Femur (tissue), 1 donor: ENCODE measurements at places on chromosomes 6 and 20.

GRCh38 chr6:18432180-18432579, 45.0 kb downstream of the RNF144B start:
- DNase-seq = no peak

DNA sequence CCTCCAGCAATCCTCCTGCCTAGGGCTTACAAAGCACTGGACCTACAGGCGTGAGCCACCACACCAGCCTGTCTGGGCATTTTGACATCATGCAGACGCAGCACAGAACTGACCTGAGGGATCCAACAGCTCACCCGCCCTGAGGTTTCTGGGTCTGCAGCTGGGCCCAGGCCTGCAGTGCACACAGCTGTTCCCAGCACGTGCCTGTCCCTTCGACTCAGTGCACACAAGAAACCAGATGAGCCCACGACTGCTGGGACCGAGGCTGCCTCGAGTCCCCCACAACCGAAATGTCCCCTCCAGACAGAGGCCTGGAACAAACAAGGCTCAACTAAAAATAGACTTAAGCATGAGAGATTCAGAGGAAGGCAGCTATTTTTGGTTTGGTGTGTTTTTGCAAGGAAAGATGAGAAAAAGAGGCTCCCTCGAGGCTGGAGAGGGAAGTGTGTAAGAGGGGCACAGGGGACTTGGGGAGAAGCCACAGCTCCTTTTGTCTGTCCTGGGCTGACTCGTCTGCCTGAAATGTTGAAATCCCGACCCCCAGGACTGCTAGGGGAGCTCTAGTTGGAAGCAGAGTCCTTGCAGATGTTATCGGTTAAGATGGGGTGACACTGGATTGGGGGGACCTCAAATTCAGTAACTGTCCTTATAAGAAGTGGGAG, 66.3 kb downstream of the YTHDF1 start:
- no peak for DNase-seq

GRCh38 chr6:11357285-11357684, 124.8 kb upstream of the NEDD9 start:
- DNase-seq = no peak

GRCh38 chr6:717135-717534, 24.2 kb upstream of the EXOC2 start:
- no peak for DNase-seq

GRCh38 chr6:125157280-125157679, 3.7 kb downstream of the TPD52L1 start:
- no peak for DNase-seq

DNA sequence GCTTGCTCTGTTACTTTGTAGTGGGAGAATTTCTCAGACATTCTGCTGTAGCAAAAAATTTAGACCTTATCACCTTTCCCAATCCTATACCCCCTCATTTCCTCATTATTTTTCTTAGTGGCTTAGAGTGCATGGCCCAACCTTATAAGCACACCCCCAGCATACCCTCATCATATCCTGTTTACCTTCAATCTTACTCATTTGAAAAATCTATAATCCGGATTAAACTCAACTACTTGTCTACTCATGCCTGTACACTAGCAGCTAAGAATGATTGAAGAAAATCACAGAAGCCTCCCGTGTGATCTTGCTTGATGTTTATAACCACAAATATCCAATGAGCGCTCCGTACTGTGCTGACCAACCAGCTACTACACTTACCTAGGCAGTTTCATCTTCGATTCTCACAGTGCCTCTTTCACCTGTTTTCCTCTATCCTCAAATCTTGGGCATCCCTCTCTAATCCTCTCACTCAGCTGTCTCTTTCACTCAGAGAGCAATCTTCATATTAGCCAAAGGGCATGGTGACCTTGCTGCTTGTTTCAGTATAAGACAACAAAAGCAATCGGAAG, 36.6 kb downstream of the AIG1 start:
- no peak for DNase-seq

DNA sequence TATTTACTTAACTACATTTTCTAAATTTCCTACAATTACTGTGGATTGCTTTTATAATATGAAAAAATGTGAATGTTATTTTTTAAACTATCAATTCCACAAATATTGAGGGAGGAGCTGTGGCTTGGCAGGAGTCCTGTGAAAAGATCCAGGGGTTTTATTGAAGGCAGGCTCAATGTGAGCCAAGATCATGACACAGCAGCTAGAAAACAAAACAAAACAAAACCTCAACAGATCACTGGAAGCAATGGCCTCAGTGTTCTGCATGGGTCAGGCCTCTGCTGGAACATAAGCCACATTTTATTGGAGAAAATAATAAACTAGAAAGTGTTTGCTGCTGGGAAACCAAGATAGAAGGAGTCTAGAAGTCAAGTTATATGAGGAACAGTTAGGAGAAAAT, 19.4 kb upstream of the RCAN2 start:
- peak; percentile 63 for DNase-seq

GRCh38 chr20:64226686-64227580, 28.6 kb upstream of the PCMTD2 start:
- DNase-seq = no peak

- peak; percentile 53 for DNase-seq
Observed at GRCh38 chr6:136324686-136325380, 35.2 kb upstream of the BCLAF1 start.

GRCh38 chr20:60117065-60117464, 158.8 kb downstream of the CDH26 start:
- no peak for DNase-seq

DNA sequence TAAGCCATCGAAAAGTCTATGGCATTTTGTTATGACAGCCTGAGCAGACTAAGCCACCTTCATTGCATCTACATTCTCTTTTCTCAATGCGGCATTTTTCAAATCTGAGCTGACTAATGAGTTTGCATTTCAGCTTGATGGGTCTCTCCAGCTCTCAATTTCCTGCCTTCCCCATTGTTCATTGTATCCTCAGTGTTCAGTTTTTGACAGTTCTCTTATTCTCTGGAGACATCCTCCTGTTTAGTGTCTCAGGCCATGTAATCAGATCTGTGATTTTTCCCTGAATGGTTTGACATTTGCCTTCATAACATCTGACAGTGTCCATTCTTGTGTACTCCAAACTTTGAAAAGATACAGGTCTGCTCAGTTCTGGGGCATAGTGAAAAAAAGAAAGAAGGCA, 27.9 kb upstream of the MCM3 start:
- no peak for DNase-seq

GRCh38 chr6:35094183-35094582, 47.0 kb downstream of the TCP11 start:
- no peak for DNase-seq

DNA sequence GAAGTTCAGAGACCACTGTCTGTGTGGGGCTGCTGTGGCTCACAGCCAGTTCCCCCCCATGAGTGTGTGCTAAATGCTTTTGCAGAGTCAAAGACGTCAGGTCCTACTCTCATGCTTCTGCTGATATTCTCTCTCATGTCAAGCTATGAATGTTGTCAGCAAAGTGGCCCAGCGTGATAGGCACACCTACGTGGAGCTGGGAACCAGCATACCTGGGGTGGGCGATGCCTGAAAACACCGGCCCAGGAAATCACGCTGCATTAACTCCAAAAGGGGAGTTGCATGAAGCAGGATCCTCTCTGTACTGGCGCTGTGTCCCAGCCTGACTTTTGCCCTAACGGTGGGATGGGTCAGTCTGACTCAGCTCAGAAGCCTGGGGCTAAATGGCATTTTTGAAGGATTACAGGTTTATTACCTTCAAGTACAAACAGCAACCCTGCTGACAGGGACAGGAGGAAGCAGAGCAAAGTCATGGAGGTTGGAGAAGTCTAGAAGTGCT, 9.0 kb upstream of the MRPS10 start:
- no peak for DNase-seq

GRCh38 chr20:8809107-8809953, 259.6 kb upstream of the PLCB4 start:
- DNase-seq = no peak

- no peak for DNase-seq
Observed at GRCh38 chr20:53070224-53070623, 98.1 kb downstream of the TSHZ2 start.

GRCh38 chr6:127013865-127014264, 104.6 kb upstream of the RSPO3 start:
- DNase-seq = no peak

- DNase-seq = no peak
Observed at GRCh38 chr6:33392979-33393378, 1.4 kb downstream of the KIFC1 start.

DNA sequence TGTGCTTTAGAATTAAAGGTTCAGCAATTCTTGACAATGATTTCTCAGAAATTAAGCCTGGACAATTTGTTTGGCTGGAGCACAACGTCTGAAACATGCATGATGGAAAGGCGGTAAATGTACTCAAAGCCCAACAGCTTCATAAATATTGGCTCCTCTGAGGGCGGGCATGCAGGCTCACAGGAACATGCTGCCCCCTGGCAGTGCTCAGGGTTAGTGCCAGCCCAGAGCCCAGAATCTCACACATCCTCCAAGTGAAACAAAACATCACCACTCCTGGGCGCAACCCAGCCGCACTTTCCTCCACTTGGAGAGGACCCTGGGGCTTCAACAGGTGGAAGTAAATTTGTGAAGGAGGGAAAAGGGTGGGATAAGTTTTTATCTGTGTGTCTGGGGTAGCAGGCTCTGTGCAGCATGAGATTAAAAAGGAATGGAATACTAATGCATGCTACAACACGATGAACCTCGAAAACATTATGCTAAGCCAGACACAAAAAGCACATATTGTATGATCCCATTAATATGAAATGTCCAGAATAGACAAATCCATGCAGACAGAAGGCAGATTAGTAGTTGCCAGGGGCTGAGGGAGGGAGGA, 54.1 kb upstream of the PTPRT start:
- no peak for DNase-seq

DNA sequence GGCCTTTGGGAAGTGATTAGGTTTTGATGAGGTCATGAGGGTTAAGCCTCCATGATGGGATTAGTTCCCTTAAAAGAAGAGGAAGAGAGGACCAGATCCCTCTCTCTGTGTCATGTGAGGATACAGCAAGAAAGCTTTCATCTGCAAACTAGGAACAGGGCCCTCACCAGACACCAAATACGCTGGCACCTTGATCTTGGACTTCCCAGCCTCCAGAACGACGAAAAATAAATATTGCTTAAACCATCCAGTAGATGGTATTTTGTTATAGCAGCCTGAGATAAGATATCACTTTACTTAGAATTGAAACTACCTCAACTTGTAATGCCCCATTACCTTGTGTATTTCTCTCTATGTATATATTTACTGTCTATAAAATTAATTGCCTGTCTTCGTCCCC, 65.4 kb upstream of the NNAT start:
- no peak for DNase-seq

GRCh38 chr20:53074811-53075314, 102.7 kb downstream of the TSHZ2 start:
- no peak for DNase-seq

- DNase-seq = no peak
Observed at GRCh38 chr20:62772990-62773844, 23.1 kb upstream of the MRGBP start.

DNA sequence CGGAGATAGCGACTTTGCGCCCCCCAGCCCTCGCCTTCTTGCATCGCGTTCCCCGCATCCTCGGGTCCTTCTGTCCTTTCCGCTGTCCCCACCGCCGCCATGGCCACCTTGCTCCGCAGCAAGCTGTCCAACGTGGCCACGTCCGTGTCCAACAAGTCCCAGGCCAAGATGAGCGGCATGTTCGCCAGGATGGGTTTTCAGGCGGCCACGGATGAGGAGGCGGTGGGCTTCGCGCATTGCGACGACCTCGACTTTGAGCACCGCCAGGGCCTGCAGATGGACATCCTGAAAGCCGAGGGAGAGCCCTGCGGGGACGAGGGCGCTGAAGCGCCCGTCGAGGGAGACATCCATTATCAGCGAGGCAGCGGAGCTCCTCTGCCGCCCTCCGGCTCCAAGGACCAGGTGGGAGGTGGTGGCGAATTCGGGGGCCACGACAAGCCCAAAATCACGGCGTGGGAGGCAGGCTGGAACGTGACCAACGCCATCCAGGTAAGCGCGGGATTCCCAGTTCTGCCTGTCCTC, 401 bp downstream of the SLC32A1 start:
- no peak for DNase-seq
